ENCODE measurements at places on chromosomes 2 and 18.
A peak's percentile ranks its signal among the peaks of the same experiment; 100 is the strongest.

DNA sequence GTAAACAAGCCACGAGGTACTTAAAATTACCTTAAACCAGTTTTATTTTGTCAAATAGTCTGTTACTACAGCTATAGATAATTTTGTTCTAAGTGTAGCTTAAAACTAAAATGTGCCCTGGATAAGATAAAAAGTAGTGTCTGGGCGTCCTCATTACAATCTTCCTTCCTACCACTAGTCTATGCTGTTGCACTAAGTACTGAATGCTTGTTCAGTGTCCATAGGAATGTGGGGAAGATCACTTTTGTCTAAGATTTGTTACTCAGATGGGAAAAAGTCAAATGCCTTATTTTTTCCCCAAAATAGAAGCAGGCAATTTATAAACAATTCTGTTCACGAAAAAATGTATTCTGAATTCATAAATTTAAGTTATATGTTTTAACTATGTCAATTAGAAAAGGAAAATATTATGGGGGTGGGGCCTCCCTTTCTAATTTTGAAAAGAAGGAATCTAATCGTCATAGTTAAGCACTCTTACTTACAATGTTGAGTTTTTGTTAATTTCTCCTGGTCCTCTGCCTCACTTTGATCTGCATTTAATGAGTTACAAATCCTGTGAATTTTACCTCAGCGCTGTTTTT, 140.4 kb upstream of the VRK2 start:
- DNase-seq: no peak

- DNase-seq: no peak
These were observed 285.6 kb downstream of the NR4A2 start for GRCh38 chr2:156046900-156047299.

DNA sequence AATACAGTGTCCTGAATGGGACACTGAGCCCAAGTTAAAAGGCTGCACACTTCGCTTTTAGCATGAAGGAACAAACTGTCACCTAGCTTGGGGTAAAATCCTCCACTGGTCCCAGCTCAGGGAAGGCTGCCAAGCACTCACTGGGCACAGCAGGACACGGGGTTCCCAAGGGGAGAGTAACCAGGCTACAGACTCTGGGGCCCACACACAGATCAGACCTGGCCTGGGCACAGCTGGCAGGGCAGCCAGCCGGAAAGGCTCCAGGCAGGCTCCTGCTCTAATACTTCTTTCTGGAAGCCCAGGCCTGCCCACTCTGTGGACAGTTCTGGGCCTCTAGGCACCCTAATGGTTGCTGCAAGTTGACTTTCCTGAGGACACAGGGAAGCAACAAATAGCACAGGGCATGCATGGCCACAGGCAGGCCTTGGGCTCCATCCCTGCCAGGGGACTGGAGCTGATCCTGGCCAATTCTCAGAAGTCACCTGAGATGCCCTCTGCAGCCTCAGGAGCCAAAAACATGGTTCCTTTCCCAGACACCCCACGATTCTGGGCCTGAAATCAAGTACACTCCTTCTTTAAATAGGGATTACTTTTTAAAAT, 18.7 kb upstream of the SULT1C3 start:
- DNase-seq: no peak

- DNase-seq: no peak
These were observed 55.3 kb downstream of the KCTD1 start for GRCh38 chr18:26493021-26493420.

DNA sequence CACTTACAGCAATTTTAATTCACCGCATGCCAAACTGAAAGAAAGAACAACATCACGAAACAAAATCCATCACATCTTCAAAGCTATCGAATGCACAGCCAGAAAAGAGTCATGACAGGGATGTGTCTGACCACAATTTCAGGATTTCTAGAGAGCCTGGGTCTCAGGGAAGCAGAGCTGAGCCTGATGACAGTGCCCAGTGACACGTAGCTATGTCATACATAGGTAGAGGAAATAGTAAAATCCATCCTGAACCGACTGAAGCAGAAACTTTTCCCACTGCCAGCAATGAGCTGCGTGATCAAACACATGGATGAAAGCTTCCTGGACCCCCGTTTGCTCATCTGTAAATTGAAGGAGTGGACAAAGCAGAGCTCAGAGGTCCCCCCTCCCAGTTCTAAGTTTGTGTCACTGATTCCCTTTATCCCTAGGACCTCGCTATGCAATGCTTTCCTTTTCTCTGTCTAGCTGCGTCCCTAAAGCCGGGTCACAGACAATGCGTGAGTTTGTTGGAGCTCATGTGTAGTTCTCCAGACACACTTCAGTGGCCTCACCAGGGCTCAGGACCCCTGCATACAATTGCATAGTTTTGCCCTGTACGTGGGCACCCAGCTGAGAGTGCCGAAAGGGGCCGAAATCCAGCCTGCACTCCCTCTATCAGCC, 37.6 kb downstream of the CCBE1 start:
- no peak for DNase-seq

GRCh38 chr18:22074282-22075070, 94.9 kb upstream of the GATA6 start:
- DNase-seq: no peak

DNA sequence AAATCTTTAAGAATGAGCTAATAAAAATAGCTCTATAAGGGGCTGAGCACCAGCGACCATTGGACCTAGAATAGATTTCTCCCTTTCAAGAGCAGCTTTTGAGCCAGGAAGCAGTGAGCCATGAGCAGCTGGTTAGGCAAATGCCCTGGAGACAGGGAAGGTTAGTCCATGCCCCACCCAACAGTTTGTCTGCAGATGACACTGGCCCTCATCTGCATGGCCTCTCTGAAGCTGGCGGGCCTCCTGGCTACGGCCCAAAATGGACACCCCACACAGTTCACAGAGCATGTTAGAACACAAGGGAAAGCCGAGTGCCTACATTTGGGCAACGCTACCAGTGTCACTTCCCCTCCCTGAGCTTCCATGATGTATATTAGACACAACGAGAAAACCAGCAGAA, 201.1 kb downstream of the MGAT5 start:
- DNase-seq: no peak

DNA sequence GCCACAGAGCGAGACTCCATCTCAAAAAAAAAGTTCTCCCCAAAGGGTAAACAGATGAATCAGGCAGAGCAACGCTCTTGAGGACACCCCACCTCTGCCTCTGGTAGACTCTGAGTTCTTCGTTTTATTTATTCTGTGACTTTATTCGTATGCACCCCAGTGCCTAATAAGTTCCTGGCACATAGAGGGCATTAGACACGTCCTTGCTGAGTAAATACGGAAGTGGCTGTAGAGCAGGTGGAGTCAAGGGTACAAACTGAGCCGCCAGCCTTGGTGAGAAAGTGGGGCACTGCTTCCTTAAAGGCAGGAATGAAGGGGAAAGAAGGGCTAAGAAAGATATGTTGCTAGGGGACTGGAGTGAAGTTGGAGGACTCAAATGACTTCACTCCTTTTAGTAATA, 12.9 kb downstream of the SULT1C2 start:
- no peak for DNase-seq

DNA sequence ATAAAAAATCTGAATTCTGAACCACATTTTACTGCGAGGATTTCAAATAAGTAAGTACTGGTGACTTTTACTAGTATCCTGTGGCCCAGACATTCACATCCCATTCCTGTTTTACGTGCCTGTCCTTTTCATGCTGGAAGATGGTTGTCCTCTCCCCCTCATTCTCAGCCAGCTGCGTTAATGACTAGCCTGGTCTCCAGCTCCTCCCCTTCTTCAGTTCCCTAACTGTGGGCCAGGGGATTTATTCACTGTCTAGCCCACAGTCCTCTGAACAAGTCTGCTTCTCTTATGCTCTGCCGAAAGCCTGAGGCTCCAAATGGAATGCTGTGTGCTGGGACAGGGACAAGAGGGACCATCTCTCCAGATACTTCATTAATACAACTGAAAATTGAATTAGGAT, 373.9 kb downstream of the PTPRM start:
- DNase-seq: no peak

GRCh38 chr2:727071-727470, 49.9 kb upstream of the TMEM18 start:
- no peak for DNase-seq

DNA sequence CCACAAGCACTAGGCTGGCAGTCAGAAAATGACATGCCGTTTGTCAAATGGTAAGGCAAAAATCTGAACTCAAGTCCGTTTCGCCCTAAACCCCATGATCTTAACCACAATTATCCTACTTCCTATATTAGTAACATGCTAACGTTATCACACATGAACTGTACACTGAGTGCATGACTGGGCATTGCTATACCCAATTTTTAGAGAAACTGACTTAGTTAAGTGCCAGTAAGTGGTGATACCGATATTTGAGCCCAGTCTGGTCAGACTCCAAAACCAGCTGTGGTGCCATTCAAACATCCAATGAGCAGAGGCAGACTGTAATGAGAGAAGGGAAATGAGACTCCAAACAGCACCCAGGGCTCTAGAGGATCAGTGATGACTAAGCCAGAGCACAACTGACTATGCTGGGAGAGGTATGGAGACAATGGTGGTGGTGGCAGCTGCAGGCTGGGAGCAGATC, 311.7 kb upstream of the PKDCC start:
- peak; percentile 10 for DNase-seq

- DNase-seq: no peak
These were observed 14.2 kb upstream of the NR4A2 start for GRCh38 chr2:156346731-156347130.

DNA sequence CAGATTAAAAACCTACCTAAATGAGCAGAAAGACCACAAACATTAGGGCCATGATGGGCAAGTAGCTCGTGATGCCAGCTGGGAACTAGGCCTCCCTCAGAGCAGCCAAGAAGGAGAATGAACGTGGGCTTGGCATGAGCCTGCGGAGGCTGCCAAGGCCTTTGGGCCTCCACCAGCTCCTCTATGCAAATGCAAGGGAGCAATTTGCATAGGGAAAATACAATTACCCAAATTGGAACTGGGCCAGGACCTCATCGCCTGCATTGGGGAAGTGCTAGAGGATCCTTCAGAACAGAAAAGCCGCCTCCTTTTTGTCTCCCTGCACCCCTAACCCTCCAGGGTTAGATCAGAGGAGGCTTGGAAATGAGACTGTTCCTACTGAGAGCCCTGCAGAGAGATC, 326.4 kb downstream of the SMAD2 start:
- no peak for DNase-seq

DNA sequence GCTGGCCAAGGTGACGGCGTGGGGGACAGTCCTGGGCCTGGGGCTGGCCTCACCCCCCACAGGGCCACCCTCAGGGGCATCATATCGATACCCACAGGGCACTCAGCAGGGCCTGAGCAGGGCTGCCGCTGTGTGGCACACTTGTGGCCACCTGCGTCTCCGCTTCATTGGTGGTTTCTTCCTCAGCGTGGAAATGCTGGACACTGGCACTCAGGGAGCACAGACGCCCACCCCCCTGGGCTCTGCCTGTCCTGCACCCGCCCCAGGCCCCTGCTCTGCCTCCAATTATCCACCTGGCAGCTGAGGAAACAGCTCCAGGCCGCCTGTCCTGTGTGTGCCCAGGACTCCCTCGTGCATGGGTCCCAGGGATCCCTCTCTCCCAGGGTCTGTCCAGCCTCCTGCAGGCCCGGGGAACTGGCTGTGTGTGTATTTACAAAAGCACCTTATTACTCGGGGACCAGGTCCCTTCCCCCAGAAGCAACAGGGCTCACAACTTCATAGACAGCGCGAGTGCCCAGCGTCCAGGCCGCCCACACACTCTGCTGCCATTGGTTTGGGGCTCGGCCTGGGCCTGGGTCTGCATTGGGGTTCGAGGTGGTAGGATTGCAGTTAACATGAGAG, 13.1 kb downstream of the CROCC2 start:
- no peak for DNase-seq

DNA sequence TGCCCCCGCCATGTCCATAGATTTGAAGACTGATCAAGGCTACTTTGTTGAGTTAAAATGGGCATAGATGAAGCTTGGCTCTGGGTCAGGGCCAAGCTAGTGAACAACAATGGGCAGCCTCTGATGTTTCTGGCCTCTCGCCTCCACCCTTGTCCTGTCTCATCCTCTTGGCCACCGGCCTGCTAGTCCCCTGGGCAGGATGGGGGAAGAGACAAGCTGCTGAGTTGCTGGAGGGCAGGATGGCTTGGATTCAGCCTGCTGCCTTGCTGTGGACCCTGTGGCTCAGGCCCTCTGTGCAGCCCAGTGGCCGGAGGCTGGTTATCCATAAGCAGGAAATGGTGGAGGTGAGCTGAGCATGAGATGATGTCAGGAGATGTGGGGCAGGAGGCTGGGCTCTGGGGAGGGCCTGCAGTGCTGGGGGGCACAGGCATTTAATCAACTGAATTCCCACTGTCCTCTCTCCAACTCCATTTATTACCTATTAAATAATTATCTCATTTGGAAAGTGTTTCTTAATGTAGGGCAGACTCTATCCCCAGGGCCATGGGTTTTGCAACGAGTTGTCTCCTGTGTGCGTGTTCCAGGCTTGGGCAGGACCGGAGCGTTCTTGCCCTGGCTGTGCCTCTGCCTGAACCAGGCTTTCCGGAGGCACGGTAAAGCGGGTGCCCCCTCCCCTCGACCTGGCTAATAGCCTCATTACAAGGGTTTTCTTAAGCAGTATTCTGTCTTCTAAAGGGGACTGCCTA, 122.9 kb downstream of the GLI2 start:
- DNase-seq: no peak

DNA sequence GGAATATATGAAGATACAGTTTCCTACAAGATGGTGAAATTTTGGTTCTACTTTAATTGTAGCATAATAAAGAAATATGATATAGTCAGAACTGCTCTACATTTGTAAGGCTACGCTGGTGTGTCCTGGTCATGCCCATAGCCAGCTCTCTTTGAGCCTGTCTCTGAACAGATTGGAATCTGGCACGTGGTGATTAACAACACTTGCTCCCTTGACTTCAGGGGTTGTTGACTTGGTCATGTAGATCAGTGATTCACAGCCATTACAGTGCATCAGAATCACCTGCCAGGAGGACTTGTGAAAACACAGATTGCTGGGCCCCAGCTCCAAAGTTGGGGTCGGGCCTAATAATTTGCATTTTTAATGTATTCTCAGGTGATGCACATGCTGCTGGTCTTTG, 80.4 kb downstream of the PTPRM start:
- DNase-seq: no peak

DNA sequence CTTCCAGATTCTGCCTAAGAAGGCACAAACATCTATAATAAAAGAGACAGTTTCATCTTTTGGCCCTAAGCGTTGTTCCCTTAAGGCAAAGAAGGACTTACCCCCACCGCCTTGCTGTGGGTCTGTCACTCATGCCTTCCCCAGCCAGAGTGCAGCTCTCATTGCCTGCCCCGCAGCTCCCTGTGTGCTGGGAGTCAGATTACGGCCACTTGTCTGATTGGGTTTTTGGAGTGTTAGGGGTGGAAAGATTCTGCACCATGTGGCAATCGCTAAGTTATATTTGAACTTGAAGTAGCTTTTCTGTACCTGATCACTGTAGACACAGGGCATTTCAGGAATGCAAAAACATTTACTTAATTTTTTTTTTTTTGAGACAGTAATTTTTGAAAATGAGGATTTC, at the start of gene AQP4:
Gene AQP4 (minus strand): TSS at position 151 of the 400 bp plus-strand sequence. CDS start 18 bp downstream, at position 133.
- no peak for DNase-seq

GRCh38 chr2:86298411-86299390, 38.7 kb downstream of the REEP1 start:
- DNase-seq: no peak
